ENCODE measurements at places on chromosomes 13 and 19. TPM values are rescaled to one million over a fixed set of nuclear protein-coding genes. Genes with fewer than 3 reads are reported as not detected.

GRCh38 chr13:89363144-89363543, 1692.0 kb downstream of the SLITRK5 start:
- DNase-seq = no peak

CYP2A7 gene
- total RNA-seq = not detected

- no peak for DNase-seq
Observed at GRCh38 chr19:49073514-49074378, 1.2 kb upstream of the KCNA7 start.

DNA sequence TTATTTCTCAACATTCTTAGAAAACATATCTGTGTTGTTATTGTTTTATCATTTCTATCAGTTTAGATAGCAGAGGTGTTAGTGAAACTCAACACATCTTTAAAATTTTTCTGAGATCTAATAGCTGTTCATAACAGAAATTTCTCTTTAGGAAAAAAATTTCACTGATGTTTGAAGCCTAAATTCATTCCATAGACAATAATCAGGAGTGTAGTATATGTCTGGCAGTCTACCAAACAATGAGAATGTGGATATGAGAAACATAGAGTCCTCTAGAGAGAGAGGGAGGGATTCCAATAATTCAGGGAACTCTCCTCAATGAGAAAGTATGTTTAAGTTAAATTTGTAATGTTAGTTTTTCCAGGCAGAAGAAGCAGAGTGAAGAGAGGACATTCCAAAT, 118.2 kb upstream of the EDNRB start:
- no peak for DNase-seq

GRCh38 chr13:91351123-91351522, 3.6 kb downstream of the MIR17HG start:
- DNase-seq = no peak

- no peak for DNase-seq
Observed at GRCh38 chr13:39840201-39840600, 184.7 kb downstream of the COG6 start.

DNA sequence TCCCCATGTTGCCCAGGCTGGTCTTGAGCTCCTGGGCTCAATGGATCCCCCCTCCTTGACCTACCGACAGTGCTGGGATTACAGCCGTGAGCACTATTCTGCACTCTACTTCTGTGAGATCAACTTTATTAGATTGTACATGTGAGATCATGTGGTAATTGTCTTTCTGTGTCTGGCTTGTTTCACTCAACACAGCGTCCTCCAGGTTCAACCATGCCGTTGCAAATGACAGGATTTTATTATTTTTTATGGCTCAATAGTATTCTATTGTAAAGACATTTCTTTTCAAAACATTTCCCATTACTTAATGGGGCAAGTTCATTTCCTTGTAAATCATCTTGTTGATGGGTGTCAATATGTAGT, 1.5 kb upstream of the OBI1 start:
- DNase-seq = no peak

Measured in lower leg skin (tissue), 4 donors.